ENCODE measurements at places on chromosomes 13 and 19.

GRCh38 chr13:23180711-23181110 is at the start of gene SGCG:
SGCG (plus strand) TSS chr13:23180979; CDS start chr13:23203695, 22,716 bp downstream.
- DNase-seq, result no peak

- DNase-seq, result no peak
Observed at GRCh38 chr13:21688056-21688455, 17.2 kb downstream of the FGF9 start.

GRCh38 chr19:55005684-55006488 is 32.2 kb downstream of the GP6 start:
- DNase-seq, result no peak

GRCh38 chr13:94520001-94520400 is 40.5 kb upstream of the DCT start:
- DNase-seq, result no peak

DNA sequence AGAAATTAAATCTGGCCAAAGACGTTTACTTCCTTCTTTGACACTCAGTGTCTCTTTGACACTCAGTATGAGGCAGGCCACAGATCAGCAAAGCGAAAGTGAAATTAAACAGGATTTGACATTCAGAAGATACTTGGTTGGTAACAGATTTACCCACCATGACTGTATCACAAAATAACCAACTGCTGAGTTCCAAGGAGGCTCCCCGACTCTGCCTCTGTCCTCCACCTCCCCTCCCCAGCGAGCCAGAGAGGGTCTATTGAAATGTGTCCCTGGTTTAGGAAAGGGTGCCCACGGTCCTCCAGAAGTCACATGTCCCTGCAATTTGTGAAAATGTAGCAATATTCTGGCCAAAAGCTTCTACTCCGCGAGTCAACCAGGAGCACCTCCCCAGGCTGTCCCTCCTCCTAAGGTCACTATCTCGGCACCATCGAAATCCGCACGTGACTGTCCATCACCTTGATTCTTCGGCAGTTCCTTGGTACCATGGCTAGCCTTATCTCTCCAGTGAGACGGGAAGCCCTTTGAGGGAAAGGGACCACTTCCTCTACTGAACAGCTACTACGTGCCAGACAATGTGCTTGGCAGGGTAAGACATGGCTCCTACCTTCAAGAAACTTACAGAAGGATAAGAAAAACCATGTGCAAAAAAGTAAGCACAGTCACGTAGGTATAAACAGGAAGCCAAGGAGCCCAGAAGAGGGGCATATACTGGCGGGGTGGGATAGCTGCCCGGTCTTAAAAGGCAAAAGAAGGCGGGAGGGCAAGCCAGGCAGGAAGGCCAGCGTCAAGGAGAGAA is 1.5 kb downstream of the N4BP2L1 start:
- no peak for DNase-seq

GRCh38 chr13:36356058-36356457 is 9.9 kb upstream of the SPART start:
- no peak for DNase-seq

- no peak for DNase-seq
Observed at GRCh38 chr19:6876748-6877147, 10.6 kb upstream of the ADGRE1 start.

GRCh38 chr13:90839061-90839460 is 508.4 kb upstream of the MIR17HG start:
- DNase-seq, result no peak

- DNase-seq, result no peak
Observed at GRCh38 chr19:18464646-18465045, 26.7 kb upstream of the ISYNA1 start.

DNA sequence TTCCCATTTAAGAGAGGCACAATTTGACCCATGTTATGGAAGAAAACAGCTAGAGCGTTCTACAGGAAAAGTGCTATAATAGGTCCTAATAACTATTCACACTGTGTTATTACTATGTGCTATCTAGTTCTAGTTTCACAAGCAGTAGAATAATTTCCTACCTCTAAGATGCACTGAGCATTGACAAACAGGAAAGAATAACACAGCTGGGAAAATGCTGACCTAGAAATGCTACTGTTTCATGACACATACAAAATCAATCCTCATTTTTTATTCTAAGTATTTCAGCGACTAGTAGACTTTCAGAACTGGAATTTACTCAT is 259.5 kb downstream of the ITGBL1 start:
- DNase-seq, result no peak

DNA sequence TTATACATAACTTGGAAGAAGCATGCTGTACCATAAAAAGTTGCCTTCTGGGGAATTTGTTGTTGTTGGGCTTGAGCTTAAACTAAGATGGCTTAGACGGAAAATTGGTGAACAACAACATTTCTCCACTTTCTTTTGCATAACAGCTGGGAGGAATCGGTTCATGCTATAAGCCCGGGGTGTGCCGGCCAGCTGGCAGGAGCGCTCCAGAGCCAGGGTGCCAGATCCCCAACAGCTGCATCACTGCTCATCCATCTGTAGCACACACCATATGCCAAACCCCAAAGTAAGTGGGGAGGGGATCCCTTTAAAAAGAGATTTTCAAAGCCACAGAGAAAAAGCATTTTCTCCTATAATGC is 419.5 kb upstream of the ARGLU1 start:
- DNase-seq, result no peak

DNA sequence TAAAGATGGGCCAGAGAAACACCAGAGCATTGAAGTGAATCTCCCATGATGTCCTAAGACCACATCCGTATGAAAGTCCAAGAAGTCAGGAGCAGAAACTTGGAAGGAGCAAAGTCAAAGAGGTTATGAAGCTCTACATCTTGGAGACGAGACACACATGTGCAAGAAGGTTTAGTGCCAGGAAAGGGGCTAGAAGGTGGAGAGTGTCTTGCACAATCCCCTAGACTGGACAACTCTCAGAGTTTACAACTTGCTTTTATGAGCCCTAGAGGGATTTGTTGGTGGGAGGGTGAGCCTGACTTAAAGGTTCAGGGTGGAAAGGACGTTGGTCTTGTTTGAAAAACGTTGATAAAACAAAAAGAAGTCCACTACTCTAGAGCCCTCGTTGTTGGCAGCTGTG is 150.6 kb downstream of the GPC6 start:
- DNase-seq, result no peak

- DNase-seq, result no peak
Observed at GRCh38 chr13:68170961-68171360, 940.8 kb upstream of the PCDH9 start.

DNA sequence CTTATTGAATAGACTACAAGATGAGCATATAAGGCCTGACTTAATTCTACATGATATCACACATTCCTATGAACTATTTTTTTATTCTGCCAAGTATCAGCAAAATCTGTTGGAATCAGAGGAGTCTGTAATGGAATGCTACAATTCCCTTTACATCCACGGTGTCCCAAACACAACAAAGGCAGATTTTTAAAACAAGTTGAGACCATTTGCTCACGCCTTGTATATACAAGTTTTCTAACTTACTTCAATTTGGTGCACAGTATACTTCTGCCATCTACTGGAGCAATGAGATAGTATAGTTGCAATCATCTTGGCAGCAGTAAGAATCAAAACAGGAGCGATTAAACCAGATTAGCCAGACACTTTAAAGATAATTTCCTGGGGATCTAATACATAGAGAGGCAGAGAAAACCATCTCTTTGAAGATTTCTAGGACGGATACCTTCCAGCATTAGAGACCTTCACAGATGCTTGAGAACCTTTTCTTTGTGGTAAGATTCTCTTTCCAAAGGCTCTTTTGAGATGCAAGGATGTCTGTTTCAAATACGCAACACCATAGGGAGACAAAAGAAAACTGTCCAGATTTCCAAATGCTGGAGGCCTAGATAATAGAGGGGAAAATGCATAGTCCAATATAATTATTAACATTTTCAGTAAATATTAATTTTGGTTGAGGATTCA is 302.0 kb upstream of the MIR17HG start:
- DNase-seq, result no peak

- DNase-seq, result no peak
Observed at GRCh38 chr13:37715606-37716015, 117.0 kb upstream of the POSTN start.

GRCh38 chr13:77696006-77696878 is 1.2 kb upstream of the SLAIN1 start:
- DNase-seq, result peak; percentile 39

GRCh38 chr19:10454267-10454666 is 33.9 kb downstream of the PDE4A start:
- DNase-seq, result no peak

DNA sequence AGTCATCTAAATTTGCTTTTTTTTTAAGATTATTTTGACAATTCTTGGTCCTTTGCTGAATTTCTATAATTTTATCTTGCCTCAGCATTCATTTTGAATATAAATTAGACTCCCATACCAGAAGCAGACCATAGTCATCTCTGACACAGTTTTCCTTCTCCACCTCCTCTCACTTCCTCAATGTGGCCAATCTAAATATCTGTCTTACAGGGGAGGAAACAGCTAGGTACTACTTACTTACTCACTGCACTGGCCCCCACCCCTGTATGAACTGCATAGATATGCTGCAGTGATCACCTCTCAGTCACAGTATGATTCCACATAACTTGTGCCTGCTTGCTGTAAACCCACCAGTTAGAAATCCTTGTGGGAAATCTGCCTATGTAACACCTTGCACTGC is 665.6 kb downstream of the FGF9 start:
- DNase-seq, result no peak

GRCh38 chr19:47274891-47275761 is 441 bp downstream of the INAFM1 start:
- no peak for DNase-seq

GRCh38 chr13:22092791-22093560 is 422.1 kb downstream of the FGF9 start:
- no peak for DNase-seq

- DNase-seq, result no peak
Observed at GRCh38 chr13:112702986-112703379, 13.1 kb downstream of the ATP11A start.

- DNase-seq, result no peak
Observed at GRCh38 chr13:29550430-29550988, 45.0 kb downstream of the SLC7A1 start.

DNA sequence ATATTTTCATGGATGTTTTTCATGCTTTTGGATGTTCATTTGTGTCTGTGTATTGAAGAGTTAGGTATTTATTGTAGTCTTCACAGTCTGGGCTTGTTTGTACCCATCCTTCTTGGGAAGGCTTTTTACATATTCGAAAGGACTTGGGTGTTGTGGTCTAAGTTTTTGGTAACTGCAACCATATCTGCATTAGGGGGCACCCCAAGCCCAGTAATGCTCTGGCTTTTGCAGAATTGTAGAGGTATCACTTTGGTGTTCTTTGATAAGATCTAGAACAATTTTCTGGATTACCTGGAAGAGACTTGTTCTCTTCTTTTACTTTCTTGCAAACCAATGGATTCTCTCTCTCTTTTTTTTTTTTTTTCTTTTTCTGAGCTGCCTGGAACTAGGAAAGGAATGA is 581.3 kb downstream of the DACH1 start:
- DNase-seq, result no peak

GRCh38 chr13:76349700-76350099 is 536.5 kb downstream of the KCTD12 start:
- DNase-seq, result no peak

- no peak for DNase-seq
Observed at GRCh38 chr13:84653915-84654534, 771.8 kb upstream of the SLITRK1 start.

DNA sequence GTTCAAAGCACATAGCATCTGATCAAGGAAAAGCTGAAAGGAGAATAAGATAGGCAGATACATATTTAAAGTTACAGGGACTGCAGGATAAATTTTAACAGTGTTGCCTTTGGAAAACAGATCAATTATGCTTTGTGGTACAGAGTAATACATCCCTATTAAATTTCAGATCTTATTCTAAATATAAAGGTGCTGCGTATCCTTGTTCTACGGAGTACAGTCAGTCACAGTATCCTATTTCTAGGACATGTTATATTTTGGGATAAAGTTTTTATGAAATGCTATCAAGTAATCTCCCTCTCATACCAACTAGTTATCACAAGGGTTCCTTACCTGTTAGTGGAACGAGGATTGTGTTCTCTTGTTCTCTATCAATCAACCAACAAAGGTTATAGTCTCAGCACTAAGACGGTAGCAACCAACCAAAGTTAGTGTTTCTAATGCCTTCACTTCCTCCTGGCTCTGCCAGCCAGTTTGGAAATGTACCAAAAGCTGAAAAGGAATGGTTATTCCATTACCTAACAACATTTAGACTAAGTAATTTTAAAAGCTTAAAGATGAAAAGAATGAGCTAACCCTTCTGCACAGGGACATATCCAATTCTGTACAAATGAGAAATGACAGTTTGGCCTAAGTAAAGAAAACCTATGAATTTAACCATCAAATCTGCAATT is 35.2 kb downstream of the TSC22D1 start:
- no peak for DNase-seq

DNA sequence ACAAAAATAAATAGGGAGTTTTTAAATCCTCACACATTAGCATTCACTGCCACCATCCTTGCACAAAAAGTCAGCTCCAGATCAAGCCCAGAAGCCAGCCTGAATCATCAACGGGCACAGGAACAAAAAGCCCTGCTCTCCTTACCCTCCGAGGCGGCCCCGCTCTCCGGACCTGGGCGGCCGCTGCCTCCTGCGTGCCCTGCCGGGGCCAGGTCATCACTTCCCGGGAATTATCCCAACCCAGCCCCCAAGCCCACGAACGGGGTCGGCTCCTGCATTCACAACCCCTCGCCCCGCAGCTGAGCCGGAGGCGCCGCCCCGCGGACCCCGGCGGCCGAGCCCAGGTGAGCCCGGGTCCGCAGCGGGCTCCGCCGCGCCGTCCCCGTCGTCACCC is 754 bp downstream of the DNAJB1 start:
- DNase-seq, result no peak

GRCh38 chr13:75251188-75251587 is 230.8 kb downstream of the TBC1D4 start:
- DNase-seq, result no peak

GRCh38 chr19:50359328-50359818 is 6.1 kb downstream of the NAPSA start:
- DNase-seq, result no peak

DNA sequence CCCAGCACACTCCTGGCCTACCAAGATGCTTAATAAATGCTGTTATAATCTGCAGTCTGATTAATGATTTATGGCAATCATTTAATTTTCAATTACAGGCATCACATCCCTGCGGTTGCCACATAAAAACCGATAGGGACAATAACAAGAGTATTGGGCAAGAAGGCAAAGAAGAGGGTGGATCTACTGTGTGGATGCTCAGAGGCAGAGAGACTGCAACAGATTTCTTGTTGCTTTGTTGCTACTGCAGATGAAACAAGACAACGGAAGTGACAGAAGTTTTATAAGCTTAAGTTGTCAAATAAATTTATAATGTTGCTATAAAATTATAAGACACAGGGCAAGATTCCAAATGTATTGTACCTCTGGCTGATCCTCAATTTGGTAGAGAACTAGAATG is 154.8 kb downstream of the ABCC4 start:
- no peak for DNase-seq

GRCh38 chr19:40009674-40010073 is 12.8 kb downstream of the ZNF546 start:
- DNase-seq, result no peak

All from cerebellar nuclear complex (tissue), 1 donor.